ENCODE measurements at places on chromosomes 2 and 18.

- no peak for DNase-seq
These were observed 132.7 kb upstream of the HS6ST1 start for GRCh38 chr2:128451084-128452023.

DNA sequence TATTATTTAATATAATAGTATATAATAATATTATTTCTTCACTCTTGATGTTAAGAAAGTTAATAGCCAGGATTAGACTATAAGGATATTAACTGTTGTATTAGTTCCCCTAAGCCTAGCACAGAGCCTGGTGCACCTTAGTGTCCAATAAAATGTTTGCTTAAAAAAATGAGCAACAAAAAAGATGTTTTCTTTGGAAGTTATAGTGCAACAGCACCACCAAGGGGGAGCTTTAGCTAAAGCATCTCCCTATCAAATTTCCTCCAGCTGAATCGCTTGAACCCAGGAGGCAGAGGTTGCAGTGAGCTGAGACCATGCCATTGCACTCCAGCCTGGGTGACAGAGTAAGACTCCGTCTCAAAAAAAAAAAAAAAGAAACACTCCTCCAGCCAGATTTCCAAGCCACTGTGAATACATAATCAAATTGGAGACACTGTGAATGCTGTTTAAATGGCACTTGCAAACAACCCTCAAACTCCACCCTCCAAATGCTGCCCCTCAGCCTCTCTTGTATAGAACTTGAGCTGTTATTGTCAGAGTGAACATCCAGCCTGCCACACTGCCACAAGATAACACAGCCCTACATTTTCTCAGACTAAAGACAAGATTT, 221.9 kb downstream of the DYM start:
- no peak for DNase-seq

DNA sequence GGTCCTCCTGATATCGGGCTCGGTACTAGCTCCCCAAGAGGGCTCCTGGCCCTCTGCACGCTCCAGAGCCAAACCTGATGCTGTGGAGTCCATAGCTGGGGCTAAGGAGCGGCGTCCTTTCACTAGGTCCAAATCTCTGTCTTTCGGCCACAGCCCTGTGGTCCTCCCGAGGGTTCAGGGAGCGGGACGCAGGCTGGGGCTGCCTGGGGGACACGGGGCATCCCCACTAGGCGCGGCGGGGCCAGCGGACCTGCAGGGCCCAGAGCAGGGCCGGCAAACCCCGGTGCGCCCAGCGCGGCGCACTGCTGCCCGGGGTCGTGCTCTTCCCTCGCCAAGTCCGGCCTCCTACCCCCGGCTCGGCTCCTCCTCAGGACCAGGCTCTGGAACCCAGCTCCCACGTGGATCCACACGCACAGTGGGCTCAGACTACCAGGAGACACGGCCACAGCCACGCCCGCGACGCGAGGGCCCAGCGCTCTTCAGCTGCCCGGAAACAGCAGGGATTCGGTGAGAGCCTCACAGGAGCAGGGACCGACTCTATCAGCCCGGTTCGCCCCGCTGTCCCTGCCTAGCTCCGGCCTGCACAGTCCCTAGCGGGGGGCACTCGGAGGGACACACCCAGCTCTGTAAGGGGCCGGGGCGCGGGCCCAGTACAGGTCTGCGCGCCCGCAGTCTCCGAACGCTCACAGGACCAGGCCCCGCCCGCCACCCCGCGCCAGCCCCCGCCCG, 593 bp downstream of the ZNF514 start:
- peak; percentile 41 for DNase-seq

- no peak for DNase-seq
These were observed at the start of gene C2orf92 for GRCh38 chr2:97669448-97669847. Gene C2orf92 (plus strand): TSS chr2:97669713. CDS start chr2:97669789, 76 bp downstream.

GRCh38 chr2:1714291-1715064, 29.8 kb downstream of the PXDN start:
- DNase-seq, result no peak

DNA sequence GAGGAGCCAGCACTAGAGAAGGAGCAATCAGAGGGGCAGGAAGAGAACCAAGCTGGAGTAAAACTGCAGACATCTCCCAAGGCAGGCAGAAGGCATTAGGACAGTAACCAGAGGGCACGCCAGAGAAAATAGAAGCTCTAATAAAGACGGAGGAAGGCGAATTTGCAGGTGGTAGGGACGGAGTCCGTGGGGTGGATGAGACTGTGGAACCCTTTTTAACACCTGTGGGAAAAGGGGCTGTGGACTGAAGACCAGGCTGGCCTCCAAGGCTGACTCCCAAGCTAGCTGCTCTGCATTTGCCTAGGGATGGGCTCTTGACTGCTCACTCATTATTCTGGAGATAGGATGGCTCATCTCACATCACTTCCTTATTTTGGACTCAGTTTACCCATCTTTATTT, 49.5 kb downstream of the SLC4A1AP start:
- no peak for DNase-seq

DNA sequence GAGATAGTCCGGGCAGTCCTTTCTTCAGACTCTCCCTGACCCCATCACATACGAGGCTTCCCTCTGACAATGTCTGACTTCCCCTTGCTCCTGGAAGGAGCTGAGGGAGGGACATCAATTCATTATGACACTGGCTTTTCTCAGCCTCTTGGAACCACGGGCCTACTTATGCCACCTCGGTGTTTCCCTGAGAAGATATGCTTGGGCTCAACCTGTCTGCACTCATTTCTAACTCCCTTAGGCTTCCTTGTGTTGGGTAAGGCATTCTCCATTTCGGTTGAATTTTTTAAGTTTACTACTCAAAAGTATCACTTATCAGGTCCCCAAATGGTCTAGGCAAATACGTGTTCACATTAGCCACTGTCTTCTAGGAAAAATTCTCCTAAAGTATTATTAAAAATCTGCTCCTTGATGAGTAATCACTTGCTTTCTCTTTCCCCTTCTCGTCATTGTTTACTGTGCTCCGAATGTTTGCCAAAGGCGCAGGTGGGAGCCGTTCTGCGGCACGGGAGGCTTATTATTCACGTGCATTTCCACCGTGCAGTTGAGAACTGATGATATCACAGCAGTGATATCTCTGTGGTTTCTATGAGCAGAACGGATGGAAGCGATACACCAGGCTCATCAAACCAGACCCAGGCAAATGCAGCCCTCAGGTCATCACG, 33.1 kb downstream of the ARL4C start:
- DNase-seq, result no peak

DNA sequence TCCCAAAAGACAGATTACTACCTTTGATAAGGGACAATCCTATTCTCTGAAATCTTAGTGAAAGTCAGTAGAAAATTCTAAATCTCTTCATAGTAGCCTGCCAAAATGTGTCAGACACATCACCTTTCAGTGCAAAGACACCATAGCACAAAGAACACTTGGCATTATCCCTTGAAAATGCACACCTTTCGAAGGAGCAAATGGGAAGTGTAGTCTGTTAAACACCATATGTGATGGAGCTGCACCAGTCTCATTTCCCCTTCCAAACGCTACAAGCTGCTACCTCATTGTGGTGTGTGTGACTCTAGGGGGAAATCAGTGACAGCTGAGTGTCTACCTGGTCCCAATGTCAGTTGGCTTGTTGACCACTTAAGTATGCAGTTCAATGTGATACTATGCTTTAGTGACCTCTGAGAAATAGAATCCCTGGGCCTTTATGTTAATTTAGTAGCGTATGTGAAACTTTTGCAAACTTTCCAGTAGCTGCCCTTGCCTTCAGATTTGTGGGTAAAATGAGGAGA, 551.7 kb downstream of the ARHGAP15 start:
- peak; percentile 54 for DNase-seq

GRCh38 chr2:194343167-194343566, 1313.9 kb upstream of the SLC39A10 start:
- DNase-seq, result no peak

- no peak for DNase-seq
These were observed 13.3 kb downstream of the ST3GAL5 start for GRCh38 chr2:85875350-85876050.

GRCh38 chr2:236545248-236545658, 24.4 kb upstream of the ACKR3 start:
- no peak for DNase-seq

DNA sequence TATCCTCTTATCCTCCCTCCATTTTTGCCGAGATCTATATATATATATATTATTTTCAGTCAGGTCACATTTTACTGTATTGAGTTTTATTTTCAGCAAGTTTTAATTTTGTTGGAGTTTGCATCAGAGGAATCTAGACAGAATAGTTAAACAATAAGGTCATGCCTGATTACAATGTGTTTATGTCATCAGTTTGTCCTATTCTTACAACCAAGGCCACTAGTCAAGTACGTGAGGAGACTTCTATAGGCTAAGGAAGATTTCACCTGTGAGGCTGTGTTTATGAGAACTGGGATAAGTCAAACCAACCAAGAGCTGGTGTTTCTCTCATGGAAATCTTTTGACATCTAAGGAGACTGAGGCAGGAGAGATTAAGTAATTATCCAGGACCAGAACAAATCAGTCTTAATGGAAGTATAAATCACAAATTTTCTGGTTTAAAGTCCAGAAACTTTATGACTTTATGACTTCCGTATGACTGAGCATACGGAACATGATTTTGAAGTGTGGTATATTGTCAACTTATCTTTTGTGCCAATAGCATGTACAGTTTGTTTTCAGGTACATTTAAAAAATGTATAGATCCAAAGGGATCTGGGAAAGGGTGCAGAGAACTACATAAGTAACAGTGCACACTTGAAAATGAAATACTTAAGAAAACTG, 100.0 kb upstream of the DTNA start:
- peak; percentile 54 for DNase-seq

- no peak for DNase-seq
These were observed 152.3 kb downstream of the MBD5 start for GRCh38 chr2:148173168-148173567.

- no peak for DNase-seq
These were observed 118.3 kb downstream of the SH3RF3 start for GRCh38 chr2:109247340-109247739.

- DNase-seq, result no peak
These were observed 108.4 kb upstream of the YPEL5 start for GRCh38 chr2:30038419-30038818.

GRCh38 chr18:48887905-48888772, 62.6 kb downstream of the SMAD7 start:
- DNase-seq, result no peak

- no peak for DNase-seq
These were observed 49.2 kb upstream of the NAB1 start for GRCh38 chr2:190599546-190600220.

DNA sequence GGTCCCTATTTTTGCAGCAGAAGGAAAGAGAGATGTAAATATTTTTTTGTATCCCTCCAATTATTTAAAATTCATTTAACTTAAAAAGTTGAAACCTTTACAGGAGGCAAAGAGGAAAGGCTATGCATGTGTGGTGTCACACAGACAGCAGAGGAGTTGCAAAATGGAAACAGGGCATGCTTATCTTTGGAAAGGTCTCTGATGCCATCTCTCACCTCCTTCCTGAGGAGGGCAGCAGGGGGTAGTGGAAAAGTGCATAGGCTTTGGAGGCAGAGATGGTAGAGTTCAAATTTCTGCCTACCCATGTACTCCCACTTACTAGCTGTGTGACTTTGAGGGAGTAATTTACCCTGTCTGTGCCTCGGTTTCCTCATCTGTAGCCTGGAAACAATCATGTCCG, 99.6 kb upstream of the MCFD2 start:
- peak; percentile 26 for DNase-seq

DNA sequence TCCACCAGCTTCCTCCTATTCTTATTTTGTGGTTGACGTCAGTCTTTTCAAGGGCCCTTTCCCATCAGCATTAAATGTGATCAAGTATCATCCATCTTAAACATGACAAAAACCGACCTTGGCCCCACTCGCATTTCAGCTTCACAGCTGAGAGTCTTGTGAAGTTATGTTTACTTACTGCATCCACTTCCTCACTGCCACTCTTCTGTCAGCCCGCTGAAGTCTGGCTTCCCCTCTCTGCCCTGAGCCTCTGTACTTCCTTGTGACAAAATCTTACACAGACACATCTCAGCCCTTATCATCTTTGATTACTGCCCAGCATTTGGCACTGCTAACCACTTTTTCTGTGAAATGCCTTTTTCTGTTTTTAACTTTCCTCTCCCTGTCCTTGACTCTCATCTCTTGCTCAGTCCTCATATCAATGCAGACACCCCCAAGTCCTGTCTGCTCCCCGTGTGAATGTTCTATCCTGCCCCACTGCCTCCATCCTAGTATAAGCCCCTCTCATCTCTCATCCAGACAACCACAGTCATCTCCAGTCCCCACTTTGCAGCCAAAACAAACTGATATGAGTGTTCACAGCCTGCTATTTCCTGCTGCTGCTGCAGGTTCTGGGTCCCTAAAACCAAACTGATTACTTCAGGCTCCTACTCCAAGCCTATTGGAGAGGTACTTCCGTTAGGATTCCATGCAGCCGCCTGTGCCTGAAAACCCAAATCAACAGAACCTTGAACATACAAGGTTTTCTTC, 31.4 kb downstream of the FOSL2 start:
- DNase-seq, result no peak

DNA sequence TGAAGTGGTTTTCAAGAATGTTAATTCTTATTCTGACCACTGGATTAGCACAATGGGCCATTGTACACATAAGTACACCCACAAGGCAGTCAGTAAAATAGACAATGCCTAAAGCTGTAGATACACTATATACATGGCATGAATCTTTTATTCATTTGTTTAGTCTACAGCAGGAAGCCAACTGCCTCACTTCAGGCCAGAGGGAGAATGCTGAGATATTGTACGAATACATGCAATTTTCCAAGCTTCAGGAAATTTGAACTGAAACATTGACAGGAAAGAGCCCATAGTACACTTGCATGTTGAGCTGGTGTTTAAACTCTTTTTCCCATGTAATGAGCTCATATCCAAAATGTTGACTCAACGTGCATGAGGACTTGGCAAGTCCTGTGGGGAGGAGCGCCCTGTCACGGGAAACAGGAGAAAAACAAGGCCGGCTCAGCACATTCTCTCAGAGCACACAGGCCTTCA, 111.6 kb upstream of the CYP1B1 start:
- no peak for DNase-seq

DNA sequence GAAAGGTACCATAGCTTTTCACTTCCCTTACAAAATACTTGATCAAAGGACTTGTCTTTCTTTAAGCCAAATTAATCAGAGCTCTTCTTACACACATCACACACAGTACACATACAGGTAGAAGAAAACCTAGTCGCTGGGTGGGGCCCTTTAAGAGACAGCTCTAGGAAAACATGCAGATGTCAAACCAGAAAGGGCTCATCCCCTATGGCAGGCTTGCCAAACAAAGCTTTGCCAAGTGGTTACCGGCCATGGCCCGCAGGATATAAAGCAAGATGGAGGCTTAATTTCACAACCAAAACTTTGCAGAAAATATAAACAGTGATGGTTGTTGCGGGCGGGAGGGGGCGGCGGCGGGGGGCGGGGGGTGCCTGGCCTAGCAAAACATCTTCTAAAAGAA, 2156.0 kb upstream of the PIK3C3 start:
- peak; percentile 28 for DNase-seq

- DNase-seq, result no peak
These were observed 17.2 kb downstream of the SPEG start for GRCh38 chr2:219451661-219452360.

Measured in mesendoderm (in vitro differentiated cells).